Stimulated activated CD4-positive, alpha-beta T cell treated with anti-CD3 and anti-CD28 coated beads, Interleukin-1b, Interleukin-23, amount 100 ng/mL, for 1 hour (primary cell): ENCODE measurements at places on chromosomes 1 and 21.
A peak's percentile ranks its signal among the peaks of the same experiment; 100 is the strongest.

DNA sequence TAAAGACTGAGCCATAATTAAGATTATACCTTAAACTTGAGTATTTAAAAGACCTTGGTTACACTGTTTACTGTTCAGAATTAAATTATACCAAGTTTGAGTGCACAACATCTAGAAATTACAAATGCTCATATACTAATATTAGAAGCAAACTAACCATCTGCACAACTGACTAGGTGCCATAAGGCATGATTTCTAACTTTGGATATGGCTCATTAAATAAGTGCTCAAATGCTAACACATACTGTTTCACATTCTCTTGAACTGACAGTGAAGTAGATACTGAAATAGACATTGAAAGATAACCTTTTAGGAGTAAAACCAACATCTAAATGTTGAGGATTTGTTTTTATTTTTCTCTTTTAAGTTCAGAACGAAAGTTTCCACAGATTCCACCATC lies 74.1 kb downstream of the PRKAA2 start:
- DNase-seq, result no peak

GRCh38 chr21:41615613-41616012 lies 107.7 kb upstream of the TMPRSS2 start:
- DNase-seq, result no peak

GRCh38 chr1:212207118-212207517 lies 78.1 kb upstream of the PPP2R5A start:
- DNase-seq, result no peak

- no peak for DNase-seq
Measured at GRCh38 chr1:192266645-192267044, 50.1 kb upstream of the RGS21 start.

- DNase-seq, result no peak
Measured at GRCh38 chr1:156958247-156958714, 37.8 kb downstream of the LRRC71 start.

DNA sequence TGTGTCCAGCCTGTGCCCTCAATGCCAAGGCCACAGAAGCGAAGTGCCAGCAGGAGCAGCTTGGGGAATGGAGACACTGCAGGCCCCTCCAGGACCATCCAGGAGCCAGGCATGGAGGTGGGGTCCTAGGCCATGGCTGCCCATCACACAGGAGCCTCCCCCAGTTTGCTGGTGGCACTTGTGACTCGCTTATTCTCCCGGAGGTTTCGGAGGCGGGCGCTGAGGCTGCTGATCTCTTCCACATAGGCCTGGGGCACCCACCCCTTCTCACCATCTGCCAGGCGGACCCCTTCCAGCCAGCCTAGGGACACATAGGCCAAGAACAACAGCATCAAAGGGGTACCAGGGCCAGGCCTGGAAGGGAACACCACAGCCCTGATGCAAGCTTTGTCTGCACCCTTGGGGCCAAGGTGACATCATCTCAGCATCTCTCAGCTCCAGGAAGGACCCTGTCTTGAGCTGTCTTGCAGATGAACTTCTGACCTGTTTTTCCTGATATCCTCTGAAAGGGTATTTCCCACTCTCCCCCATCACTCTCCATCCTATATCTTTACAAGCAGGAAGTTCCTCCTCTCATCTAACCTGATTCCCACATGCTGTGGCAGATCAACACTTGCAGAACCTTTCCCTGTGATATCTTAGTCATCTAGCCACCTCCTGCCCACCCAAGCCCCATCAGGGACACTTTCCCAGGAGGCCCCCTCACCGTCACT lies 13.9 kb downstream of the ARHGEF19 start:
- DNase-seq, result no peak

GRCh38 chr1:1441002-1441888 lies 5.8 kb downstream of the VWA1 start:
- DNase-seq, result no peak

GRCh38 chr1:47559944-47560695 lies 122.3 kb downstream of the FOXD2 start:
- no peak for DNase-seq

DNA sequence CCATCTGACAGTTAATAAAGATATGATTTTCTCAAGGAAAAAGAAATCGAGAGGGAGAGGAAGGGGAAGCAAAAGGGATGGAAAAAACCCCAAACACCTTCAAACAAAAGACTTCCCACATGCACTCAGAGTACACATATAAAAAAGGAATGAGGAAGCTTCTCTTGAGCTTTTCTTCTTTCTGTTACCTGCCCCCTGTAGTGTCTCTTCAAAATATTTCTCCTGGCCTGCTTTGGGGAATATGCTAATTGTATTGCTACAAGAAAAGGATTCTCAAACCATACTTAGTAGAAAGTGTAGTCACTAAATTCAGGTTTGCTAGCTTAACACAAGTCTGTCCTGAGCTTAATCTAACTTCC lies 58.7 kb downstream of the KIF14 start:
- no peak for DNase-seq

DNA sequence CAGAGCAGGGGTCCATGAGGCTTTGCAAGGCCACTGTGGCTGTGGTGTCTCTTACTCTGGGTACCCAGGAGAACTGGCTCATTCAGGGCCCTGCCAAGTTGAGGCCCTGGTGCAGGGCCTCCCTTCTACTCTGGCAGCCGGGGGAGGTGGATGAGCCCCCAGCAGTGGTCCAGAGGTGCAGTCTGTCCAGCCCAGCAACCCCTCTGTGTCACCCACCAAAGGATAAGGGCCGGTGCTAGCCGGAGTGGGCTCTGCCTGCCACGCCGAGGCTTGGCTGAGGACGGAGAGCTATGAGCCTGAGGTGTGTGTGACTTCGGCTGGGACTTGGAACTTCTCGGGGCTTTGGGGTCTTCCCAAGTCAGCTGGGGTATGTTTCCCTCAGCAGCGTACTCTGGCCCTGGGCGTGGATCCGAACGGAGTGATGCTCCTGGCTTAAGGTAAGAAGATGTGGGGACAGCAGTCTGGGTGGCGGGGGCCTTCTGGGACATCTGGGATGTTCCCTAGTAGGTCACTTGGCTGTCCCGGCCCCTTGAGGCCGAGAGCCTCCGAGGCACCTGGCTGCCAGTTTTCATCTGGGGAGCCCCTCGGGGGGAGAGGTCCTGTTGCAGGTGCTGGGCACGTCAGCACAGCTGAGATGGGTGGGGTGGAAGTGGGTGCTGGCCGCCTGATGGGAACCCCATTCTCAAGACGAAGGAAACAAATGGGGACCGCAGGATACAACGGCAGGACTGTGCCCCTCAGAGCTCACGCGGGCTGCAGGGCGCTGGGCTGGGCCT lies 25.9 kb downstream of the RUNX3 start:
- DNase-seq, result no peak

- DNase-seq, result no peak
Measured at GRCh38 chr1:15628003-15628402, 10.7 kb downstream of the DDI2 start.

GRCh38 chr1:28280977-28281381 lies 21.7 kb downstream of the SESN2 start:
- DNase-seq, result no peak

GRCh38 chr1:221669441-221669840 lies 72.4 kb downstream of the DUSP10 start:
- no peak for DNase-seq

- no peak for DNase-seq
Measured at GRCh38 chr1:58206749-58207148, 339.8 kb downstream of the OMA1 start.

DNA sequence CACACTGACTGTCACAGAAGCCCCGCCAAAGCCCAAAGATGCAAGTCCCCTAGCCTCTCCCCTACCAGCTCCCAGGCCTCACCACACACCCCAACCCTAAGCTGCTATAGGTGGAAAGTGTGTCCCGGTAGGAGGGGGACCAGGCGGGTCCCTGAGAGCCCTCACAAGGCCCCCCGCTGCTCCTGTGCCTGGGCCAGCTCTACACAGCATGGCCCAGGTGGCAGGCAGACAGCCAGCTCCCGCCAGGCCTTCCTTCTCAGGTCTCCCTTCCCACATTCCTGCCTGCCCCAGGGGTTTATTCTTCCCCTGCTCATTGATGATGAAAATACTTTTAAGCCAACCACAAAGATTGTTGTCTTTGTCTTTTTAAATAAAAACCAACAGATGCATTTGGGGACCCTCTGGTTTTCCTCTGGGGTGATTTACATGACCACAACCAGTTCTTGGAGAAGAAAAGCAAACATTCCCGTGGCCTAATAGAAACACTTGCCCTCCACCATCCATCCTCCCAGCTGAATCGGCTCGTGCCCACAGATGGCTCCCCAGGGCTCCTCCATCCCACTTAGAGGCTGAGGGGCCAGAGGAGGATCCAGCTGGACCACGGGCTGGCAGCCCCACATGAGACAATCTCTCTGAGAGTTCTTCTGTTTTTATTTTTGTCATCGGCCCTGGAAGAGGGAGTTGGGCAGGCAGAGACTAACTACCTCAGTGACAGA lies 93.1 kb downstream of the DMRTB1 start:
- DNase-seq, result no peak

DNA sequence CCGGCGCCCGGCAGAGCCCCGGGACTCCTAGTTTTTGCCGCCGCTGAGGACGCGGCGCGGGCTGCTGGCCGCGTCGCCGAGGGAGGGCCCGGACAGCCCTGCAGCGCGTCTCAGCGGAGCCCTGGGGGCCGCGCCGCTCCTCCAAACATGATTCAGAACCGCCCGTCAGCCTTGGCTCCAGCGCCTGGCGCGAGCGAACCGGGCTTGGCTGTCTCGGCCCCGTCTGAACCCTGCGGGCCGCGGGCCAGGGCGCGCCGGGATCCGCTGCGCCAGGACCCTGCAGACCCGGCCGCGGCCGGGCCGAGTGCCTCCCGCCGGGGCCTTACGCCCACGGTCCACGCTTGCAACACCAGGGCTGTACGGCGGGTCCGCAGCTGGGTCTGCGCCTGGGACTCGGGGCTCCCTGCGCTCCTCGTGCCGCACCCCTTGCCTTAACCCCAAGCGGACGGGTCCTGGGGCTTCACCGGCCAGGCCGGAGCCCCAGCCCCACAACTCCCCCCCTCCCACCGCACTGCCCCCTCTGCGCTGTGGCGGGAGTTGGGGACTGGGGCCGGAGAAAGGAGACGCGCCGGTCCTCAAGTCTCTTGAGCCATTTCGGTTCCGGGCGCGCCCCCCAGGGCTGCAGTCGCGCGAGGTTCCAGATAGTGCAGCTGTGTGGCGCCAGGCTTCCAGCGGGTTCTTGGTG lies 48.4 kb upstream of the CD34 start:
- no peak for DNase-seq

DNA sequence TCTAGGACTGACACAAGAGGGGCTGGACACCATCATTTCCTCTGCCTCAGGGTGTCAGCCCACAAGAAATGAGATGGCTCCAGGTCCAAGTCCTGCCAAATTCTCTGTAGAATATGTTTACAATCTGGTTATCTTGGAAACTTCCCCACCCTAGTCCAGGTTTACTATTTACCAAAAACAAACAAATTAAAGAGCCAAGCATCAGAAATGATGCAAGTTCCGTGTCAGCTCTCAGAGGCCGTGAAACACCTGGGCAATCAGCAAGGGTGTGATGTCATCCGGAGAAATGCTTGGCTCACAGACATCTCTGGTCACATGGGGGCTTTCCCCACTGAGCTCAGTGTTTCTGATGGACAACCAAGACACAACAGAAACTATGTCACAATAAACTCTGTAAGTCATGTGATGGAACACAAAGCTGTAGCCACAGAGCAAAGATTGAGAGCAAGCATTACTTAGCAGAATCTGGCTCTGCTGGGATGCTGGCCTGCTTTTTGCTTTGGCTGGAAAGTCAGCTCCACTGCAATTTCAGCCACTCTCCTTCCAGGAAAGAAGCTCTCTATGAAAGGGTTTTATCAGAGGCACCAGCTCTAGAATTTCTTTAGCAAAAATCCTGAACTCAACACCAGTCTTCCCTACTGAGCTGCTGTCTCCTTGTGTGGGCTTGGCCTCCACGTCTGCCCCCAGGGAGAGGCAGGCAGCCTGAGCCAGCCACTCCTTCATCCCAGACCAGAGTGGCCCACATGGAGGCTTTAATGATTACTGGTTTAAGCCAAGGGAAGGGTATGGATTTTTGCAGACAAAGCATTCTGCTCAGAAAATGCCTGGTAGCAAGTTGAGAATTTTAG lies 55.9 kb downstream of the NENF start:
- no peak for DNase-seq

DNA sequence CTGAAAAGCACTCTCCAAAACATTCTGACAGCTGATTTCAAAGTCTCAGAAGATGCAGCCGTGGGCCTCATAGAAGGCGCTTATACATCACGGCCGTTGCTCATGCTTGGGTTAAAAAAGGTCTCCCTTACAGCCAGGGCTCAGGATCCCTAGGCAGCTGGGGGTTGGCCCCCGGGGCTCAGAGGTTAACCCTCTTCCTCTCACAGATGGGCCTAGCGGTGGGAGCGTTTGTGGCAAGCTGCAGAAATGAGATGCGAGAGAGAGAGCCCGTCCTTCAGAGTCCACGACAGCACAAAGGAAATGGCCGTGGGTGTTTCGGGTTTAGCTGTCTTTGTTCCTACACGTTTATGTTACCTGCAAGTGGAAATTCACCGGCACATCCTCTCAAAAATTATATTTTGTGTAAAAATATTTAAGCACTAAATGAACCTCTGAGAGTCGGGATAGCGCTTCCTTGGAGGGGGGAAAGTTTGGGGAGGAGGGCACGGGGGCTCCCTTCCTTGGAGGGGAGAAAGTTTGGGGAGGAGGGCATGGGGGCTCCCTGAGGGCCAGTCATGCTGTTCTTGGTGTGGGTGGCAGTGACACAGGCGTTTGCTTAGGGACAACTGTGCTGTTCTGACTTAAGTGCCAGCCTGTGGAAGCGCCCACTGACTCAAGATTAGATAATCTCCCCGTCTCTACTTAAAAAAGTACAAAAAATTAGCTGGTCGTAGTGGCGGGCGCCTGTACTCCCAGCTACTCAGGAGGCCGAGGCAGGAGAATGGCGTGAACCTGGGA lies 20.5 kb upstream of the PRDM15 start:
- no peak for DNase-seq

DNA sequence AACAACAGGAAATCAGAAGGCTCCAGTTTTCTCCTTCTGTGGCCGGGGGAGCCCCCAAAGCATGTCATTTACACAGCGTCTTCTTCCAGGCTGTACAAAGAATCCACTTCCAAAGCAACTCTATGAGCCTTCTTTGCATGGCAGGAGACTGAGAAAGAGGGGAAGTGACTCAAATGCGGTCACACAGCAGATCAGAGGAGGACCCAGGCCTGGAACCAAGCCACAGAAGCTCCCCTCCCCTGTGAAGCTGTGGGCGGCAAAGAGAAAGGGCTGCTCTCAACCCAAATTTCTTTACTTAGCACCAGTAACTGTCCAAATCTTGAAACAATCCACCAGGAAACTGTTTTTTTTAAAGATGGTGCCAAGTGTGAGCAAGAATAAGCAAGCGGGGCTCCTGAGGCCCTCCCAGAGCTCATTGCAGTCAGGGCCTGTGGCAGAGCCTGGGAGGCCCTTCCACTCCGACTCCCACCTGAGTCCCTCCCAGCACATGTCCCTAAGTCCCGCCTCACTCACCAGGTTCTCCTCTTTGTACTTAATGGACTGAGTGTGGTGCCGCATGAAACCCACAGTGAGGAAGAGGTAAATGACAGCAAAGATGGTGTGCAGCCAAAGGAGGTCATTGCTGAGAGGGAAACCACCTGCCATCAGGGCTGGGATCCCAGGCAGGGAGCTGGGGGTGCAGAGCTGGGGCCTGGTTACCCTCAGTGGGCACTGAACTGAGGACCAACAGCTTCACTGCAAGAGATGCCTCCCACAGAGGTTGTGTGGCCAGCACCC lies 15.9 kb downstream of the TMEM63A start:
- DNase-seq, result peak; percentile 28
